NCI-H460 (cell line): ENCODE measurements at places on chromosomes 5 and 9. TPM values are rescaled to one million over a fixed set of nuclear protein-coding genes. Genes with fewer than 3 reads are reported as not detected.

- DNase-seq = no peak
These were observed 215.6 kb downstream of the EFNA5 start for GRCh38 chr5:107455111-107455544.

- DNase-seq = no peak
These were observed 27.3 kb downstream of the IER5L start for GRCh38 chr9:129150672-129151211.

GRCh38 chr5:110477911-110478310 is 248.6 kb downstream of the TMEM232 start:
- DNase-seq = no peak

- no peak for DNase-seq
These were observed 247.2 kb downstream of the FSTL4 start for GRCh38 chr5:133364936-133365707.

The PRUNE2 gene
- 0.27 and 0.35 TPM in 2 replicates for total RNA-seq

GRCh38 chr5:139664086-139664693 is 16.0 kb downstream of the CXXC5 start:
- no peak for DNase-seq
